ENCODE measurements at places on chromosomes 12 and 14. TPM values are rescaled to one million over a fixed set of nuclear protein-coding genes. Genes with fewer than 3 reads are reported as not detected.

P2RX2 gene
- polyA plus RNA-seq = 1.9 TPM

ARHGAP9 gene
- polyA plus RNA-seq = 19.4 TPM

SLC22A17 gene
- 14.5 TPM for polyA plus RNA-seq

MMP17 gene
- 0.46 TPM for polyA plus RNA-seq

ITPR2 gene
- polyA plus RNA-seq = 5.1 TPM

CD9 gene
- 66.3 TPM for polyA plus RNA-seq

- H3K4me1 ChIP-seq = no peaks in the 10 kb centered on the region
- DNase-seq = no peak
- no peak overlapping the region for H3K4me3 ChIP-seq
- H3K36me3 ChIP-seq = no peaks in the 10 kb centered on the region
Measured at GRCh38 chr12:126847005-126847629, 1419.9 kb upstream of the TMEM132C start.

DNA sequence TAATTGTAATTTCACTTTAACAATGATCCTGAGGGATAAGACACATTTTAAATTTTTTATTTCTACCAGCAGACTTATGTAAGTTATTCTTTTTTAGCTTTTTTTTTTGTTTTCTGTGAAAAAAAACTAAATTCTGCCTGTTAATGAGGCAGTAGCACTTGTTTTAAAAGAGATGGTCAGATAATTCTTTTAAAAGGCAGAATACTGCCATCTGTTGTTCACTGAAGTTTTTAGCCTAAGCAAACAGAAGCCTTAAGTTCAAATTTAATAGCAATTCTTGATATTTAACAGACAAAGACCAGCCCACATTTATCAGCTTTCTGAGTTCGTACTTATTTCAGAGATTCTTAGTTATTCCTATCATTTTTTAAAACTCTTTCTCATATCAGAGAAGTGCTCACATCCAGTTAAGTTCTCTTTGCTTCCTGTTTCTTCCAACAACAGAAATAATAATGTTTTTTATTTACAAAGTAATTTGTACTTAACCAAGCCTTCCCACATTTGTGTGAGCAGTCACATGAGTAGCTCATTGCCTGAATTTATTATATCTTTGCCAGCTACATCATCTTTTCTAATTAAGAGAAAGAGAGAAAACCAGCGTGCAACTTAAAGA is 93.4 kb upstream of the SLCO1C1 start:
- DNase-seq = no peak
- no peak overlapping the region for H3K4me3 ChIP-seq
- no peaks in the 10 kb centered on the region for H3K36me3 ChIP-seq
- no peaks in the 10 kb centered on the region for H3K27me3 ChIP-seq

DNA sequence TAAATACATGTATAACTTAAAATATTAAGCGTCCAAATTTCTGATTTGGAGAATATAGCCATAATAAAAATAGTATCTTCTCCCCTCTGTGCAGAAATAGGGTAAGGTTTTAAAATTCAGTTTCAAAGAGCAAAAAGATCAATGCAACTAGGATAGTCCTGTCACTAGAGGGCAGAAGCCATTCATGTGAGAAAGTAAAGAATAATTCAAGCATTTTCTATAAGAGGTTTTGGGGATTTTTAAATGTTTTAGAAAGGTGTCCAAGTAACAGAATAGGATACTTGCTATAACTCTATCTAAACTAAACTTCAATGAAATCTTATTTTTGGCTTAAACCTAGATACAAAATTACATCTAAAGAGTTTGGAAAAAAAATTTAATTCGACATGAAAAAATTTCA is 50.3 kb downstream of the ADAMTS20 start:
- H3K4me3 ChIP-seq = no peak overlapping the region
- H3K4me1 ChIP-seq = no peaks in the 10 kb centered on the region
- no peak for DNase-seq
- H3K27ac ChIP-seq = no peak overlapping the region
- no peaks in the 10 kb centered on the region for H3K36me3 ChIP-seq

DNA sequence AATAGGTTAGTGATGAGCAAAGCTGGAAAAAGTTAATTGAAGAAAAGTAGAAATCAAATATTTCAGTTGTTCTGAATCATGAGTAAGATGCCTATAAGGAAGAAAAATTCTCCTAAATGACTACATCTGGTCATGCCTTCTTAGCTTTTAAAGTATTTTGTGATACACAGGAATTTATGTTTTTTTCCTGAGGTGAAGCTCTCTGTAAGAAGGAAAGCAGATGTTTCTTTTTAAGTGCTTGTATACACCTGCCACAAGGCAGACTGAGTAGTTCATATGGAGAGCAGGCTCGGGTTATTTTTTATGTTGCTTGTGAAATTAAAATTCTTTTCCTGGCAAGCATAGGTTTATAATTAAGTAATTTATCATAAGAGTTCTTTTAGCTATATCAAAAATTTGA is 275.2 kb downstream of the RAD51B start:
- no peaks in the 10 kb centered on the region for H3K27me3 ChIP-seq
- no peak overlapping the region for H3K27ac ChIP-seq
- H3K4me3 ChIP-seq = no peak overlapping the region

All from adrenal gland (tissue), 19 donors.